ENCODE measurements at places on chromosomes 1 and 21.

GRCh38 chr1:201966171-201966570, 10.9 kb downstream of the TIMM17A start:
- no peak for DNase-seq

DNA sequence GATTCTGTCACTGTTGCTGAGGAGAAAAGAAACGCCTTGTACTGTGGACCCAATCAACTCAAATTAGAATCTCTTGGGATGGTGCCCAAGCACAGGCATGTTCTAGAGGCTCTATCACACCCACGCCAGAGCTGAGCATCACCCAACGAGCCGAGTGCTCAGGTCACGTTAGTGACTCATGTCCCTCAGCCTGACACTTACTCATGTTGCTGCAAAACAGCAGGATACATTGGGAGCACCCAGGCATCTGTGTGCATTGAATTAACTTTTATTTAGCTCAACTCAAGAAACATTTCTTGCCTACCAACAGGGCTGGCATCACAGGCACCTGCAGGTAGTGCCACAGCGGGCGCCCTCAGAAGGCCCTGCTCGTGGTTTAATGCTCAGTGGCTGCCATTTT, 149.8 kb downstream of the ETS2 start:
- DNase-seq: no peak

- DNase-seq: no peak
These were observed 63.7 kb downstream of the SLX9 start for GRCh38 chr21:45003331-45004058.

DNA sequence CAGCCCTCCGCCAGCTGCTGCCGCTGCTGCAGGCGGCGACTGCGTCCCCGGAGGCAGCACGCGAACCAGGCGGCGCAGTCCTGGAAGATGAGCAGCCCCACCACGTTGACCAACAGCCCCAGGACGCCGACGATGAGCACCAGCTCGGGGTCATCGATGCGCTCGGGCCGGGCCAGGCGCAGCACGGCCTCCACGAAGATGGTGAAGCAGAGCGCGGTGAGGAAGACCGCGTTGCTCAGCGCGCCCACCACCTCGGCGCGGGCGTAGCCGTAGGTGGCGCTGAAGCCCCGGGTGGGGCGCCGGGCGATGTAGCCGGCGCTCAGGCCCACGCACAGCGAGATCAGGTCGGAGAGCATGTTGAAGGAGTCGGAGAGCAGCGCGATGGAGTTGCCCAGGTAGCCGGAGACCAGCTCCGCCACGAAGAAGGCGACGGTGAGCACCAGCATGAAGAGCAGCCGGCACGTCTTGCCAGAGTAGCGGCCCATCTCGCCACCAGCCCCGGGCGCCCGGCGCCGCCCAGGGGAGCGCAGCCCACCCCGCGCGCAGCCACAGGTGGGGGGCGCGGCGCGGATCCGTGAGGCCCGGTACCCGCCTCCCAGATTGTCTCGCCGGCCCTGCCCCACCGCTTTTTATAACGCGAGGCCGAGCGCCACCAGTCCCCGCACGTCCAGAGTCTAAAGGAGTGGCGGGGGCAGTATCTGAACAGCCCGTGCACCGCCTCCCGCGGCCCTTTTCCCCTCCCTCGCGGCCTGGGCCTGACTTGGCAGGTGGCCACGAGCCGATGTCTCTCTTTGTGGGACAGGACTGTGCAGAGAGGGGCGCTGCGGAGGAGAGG, at the start of gene SLC30A10:
Gene SLC30A10, minus strand, starts transcription at position 602 of the 835 bp plus-strand sequence. Its CDS starts 117 bp downstream, at position 485.
- peak; percentile 20 for DNase-seq

- no peak for DNase-seq
These were observed 25.4 kb downstream of the SORT1 start for GRCh38 chr1:109372281-109372680.

Measured in hematopoietic multipotent progenitor cell treated with erythropoietin and hydrocortisone succinate and interleukin-3 and kit ligand, for 6 days (in vitro differentiated cells).